Caco-2 (cell line): ENCODE measurements at places on chromosomes 7 and 10.

DNA sequence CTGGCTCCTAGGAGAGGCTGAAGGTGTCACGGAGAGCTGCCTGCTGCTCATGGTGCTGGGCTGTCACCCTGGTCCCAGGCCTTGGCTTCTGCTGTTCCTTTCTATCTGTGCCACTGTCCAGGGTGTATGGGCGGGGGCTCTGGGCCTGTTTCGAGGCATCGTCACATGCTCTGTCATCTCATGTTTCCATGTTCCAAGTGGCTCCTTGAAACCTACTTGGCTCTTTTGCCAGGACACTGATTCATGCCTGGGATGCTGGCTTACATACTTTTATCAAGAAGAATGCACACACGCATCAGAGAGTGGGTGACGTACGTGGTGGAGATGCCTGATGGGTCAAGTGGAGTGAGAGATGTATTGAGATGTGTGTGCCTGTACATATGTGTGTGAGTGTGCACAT is 50.9 kb downstream of the ADCY1 start:
- no peak for DNase-seq
- H3K4me1 ChIP-seq = 0 out of 2 replicates have a peak, but pooled peaks cover 7% of the 10 kb centered on the region
- H3K4me3 ChIP-seq = no peak overlapping the region
- no peaks in the 10 kb centered on the region for H3K36me3 ChIP-seq
- no peak overlapping the region for H3K27ac ChIP-seq

DNA sequence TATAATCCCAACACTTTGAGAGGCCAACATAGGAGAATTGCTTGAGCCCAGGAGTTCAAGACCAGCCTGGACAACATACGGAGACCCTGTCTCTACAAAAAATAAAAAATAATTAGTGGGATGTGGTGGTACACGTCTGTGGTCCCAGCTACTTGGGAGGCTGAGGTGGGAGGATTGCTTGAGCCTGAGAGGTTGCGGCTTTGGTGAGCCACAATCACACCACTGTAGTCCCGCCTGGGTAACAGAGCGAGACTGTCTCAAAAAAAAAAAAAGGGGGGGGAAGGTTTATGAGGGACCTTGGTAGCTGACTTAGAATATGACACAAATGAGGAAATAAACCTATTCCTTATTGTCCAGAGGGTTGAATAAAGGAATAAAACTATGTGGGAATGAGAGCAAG is 30.8 kb downstream of the SCD start:
- DNase-seq = no peak
- H3K4me1 ChIP-seq = peaks cover 13% of the 10 kb centered on the region
- H3K27me3 ChIP-seq = no peaks in the 10 kb centered on the region
- no peak overlapping the region for H3K27ac ChIP-seq

DNA sequence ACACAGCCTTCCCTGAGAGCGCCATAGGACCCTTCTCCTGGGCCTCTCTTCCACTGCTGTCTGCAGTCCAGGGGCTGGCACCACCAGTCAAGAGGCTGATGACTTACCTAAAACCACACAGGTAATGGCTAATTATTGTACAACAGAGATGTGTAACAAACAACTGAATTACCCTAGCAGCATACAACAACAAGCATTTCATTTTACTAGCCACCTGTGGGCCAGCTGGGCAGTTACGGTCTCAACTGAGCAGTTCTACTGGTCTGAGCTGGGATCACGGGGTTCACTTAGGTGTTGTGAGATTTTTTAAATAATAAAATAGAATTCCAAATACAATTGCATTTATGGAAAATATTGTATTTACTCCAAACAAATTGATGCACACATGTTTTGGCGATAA is 431.9 kb downstream of the TNS3 start:
- no peak for DNase-seq
- H3K27me3 ChIP-seq = no peaks in the 10 kb centered on the region; the same call in 1 of the 2 replicates
- no peak overlapping the region for H3K27ac ChIP-seq
- H3K36me3 ChIP-seq = no peaks in the 10 kb centered on the region
- H3K4me3 ChIP-seq = no peak overlapping the region

DNA sequence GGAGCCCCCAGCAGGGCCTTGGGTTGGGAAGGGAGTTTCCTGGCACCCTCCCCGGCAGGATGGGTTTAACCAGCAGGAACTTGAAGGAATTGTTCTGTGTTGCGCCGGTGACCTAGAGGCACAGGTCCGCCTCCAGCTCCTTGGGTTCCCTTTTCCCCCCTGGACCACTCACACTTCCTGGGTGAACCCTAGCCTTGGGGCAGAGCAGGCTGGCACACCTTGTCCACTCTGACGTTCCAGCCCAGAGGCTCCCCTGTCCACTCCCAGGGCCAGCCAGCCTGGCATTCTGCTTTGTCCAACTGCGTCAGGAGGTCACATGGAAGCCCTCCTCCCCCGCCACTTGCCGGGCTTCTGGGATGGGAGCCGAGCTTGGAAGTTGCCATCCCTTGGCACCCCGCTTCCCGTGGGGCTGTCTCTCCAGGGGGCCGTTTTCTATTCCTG is 25.8 kb downstream of the TMEM120A start:
- no peak overlapping the region for H3K27ac ChIP-seq
- no peak overlapping the region for H3K4me3 ChIP-seq
- DNase-seq = no peak

DNA sequence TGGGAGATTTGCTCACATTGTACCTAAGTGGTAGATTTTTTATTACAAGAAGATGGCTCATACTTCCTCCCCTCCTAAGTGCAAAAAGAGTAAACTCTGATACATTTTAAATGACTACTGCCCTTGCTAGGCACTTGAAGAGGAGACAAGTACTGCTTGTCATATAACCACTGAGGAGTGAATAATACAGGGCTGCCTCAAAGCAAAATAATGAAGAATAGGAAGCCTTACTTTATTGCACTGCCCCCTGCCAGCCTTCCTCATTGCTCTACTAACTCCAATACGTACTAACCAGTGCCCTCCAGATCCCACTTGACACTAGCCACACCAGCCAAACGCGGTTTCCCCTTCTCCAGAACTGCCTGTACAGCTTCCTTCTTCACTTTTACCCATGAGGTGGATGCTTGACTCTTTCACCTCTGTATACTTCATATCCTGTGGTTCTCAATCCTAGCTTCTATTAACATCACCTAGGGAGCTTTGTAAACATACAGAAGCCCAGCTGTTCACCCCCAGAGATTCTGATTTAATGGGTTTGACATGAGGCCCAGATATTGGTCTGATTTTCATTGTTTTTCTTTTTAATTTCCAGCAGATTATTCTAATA is 11.7 kb upstream of the MTERF1 start:
- H3K27ac ChIP-seq = peak overlapping the region; percentile 66
- H3K4me1 ChIP-seq = peaks cover 24% of the 10 kb centered on the region
- H3K27me3 ChIP-seq = no peaks in the 10 kb centered on the region
- DNase-seq = no peak

DNA sequence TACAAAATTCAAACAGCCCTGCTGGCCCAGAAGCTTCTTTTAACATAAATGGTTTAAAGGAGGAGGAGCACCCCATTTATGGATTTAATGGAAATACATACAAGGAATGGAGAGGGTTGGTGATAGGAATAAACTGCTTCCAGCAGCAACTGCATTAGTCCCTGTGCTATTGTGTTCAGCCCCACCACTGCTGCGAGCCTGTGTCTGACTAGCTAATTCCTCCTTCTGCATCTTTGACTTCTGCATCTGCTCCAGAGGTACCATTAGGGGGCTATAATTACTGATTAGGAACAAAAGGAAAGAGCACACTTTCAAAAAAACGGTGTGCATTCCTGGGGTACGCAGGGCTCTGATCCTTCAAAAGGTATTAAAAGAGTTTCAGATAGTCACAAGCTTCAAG is 24.8 kb downstream of the CDCA7L start:
- H3K27me3 ChIP-seq = no peaks in the 10 kb centered on the region
- no peak for DNase-seq
- no peak overlapping the region for H3K27ac ChIP-seq
- no peaks in the 10 kb centered on the region for H3K36me3 ChIP-seq
- no peak overlapping the region for H3K4me3 ChIP-seq

DNA sequence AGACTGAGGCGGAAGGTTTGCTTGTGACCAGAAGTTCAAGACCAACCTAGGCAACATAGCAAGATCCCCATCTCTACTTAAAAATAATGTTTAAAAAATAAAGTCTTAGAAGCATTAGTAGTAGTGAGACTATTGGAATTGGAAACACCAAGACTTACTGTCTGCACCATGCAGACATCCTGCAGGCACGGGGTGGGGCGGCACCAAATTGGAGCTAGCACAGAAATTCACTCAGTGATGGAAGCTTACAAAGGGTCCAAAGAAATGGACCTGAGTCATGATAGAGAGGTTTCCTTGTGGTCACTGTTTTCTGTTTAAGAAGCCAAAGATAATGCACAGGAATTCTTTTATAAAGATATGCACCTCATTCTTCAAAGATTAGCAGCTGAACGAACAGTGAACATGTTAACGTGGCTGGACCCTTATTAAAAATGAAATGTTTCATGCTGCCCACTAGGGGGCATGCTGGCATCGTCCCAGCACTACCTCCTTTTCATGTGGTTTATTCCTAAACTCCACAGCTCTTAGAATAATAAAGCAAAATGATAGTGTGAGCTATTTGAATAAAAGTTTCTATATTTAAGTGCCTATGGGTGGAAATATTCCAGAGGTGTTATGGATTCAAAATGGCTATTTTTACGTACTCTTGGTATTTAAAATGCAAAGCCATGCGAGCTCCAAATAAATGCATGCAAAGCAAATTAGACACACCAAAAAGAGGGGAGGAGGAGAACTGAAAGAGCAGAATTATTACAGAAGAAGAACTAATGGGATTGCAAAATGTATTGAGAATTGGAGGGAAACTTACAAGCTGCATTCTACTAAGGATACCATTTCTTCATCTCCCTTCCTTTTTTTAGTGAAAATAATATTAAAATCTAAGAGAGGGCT is 28.6 kb downstream of the PDSS1 start:
- H3K4me3 ChIP-seq = no peak overlapping the region
- DNase-seq = no peak
- peaks cover 2% of the 10 kb centered on the region for H3K36me3 ChIP-seq
- H3K27me3 ChIP-seq = no peaks in the 10 kb centered on the region
- H3K4me1 ChIP-seq = no peaks in the 10 kb centered on the region

DNA sequence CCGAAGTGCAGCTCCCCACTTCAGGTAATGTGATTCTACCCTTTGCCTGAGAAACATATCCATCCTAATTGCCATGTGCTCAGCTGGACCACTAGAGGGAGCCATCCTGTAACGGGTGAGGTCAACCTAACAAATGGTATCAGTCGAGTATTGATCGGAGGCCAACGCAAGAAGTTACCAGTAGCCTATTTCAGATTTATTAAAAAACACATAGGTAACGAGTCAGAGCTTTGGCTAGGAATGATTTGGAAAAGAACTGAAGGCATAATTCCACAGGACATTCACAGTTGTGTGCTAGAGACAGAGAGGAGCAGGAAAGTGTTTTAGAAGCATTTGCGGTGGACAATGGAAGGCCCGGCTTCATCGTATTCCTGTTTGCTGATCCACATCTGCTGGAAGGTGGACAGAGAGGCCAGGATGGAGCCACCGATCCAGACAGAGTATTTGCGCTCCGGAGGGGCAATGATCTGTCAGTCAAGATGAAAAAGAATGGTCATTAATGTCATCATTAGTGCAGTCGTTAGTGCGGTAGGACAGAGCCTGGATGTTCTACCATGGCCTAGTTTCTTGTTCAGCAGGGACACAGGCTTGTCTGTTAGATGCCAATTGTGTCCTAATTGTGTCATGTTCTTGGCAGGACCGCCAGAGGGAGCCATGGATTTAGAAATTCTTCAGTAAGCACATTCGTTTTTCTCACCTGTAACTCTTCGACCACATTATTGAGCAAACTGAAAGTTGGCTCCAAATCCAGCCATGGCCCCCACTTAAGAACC is 17.5 kb downstream of the ACTA2 start:
- no peak overlapping the region for H3K27ac ChIP-seq
- no peaks in the 10 kb centered on the region for H3K36me3 ChIP-seq
- H3K4me3 ChIP-seq = no peak overlapping the region

- no peaks in the 10 kb centered on the region for H3K4me1 ChIP-seq
- DNase-seq = no peak
- H3K27ac ChIP-seq = no peak overlapping the region
Observed at GRCh38 chr7:81600608-81601007, 169.2 kb downstream of the HGF start.

DNA sequence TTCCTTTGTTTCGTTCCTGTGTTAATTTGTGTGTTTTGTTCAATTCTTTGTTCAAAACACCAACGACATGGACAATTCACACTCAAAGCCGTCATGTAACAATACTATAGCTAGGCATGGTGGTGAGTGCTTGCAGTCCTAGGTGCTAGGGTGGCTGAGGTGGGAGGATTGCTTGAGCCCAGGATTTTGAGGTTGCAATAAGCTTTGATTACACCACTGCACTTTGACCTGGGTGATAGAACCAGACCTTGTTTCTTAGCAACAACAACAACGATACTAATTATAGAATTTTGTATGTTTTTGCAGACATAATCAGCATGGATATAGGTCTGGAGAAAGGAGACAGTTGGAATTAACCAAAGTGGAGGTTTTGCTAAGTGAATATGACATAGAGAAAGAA is 936.2 kb downstream of the PCDH15 start:
- H3K4me3 ChIP-seq = no peak overlapping the region
- no peaks in the 10 kb centered on the region for H3K27me3 ChIP-seq
- no peaks in the 10 kb centered on the region for H3K4me1 ChIP-seq
- no peak for DNase-seq
- no peaks in the 10 kb centered on the region for H3K36me3 ChIP-seq
- H3K27ac ChIP-seq = no peak overlapping the region
